ENCODE measurements at places on chromosomes 1 and 21. TPM values are rescaled to one million over a fixed set of nuclear protein-coding genes. Genes with fewer than 3 reads are reported as not detected.

- DNase-seq, result no peak
These were observed 113.5 kb downstream of the NTNG1 start for GRCh38 chr1:107254306-107254705.

Gene ZMYND12
- 0.56 TPM for total RNA-seq

- DNase-seq, result no peak
These were observed 1.2 kb upstream of the RWDD3 start for GRCh38 chr1:95232646-95233318.

Gene TRIM17
- not detected for total RNA-seq

- DNase-seq, result no peak
These were observed 831.1 kb downstream of the LRRIQ3 start for GRCh38 chr1:73366734-73367413.

Gene PLEKHA6
- 0.61 TPM for total RNA-seq

- DNase-seq, result no peak
These were observed 122.6 kb upstream of the PPP2R5A start for GRCh38 chr1:212162635-212163034.

Gene OR2T11
- total RNA-seq, result 1.7 TPM

GRCh38 chr1:36752431-36752830 is 269.7 kb upstream of the CSF3R start:
- DNase-seq, result no peak

DNA sequence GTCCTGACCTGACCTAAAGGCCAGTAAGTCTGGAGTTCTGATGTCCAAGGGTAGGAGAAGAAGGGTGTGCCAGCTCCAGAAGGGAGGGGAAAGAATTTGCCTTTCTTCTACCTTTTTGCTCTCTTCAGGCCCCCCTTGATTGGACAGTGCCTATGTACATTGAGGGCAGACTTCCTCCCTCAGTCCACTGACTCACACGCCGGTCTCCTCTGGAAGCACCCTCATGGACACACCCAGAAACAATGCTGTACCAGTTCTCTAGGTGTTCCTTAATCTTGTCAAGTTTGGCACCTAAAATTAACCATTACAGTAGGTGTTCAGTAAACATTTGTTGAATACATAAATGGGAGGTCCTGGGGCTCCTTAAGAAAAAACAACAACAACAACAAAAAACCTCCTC is 51.0 kb upstream of the POU2F1 start:
- no peak for DNase-seq

Gene MAP3K21
- 1.5 TPM for total RNA-seq

DNA sequence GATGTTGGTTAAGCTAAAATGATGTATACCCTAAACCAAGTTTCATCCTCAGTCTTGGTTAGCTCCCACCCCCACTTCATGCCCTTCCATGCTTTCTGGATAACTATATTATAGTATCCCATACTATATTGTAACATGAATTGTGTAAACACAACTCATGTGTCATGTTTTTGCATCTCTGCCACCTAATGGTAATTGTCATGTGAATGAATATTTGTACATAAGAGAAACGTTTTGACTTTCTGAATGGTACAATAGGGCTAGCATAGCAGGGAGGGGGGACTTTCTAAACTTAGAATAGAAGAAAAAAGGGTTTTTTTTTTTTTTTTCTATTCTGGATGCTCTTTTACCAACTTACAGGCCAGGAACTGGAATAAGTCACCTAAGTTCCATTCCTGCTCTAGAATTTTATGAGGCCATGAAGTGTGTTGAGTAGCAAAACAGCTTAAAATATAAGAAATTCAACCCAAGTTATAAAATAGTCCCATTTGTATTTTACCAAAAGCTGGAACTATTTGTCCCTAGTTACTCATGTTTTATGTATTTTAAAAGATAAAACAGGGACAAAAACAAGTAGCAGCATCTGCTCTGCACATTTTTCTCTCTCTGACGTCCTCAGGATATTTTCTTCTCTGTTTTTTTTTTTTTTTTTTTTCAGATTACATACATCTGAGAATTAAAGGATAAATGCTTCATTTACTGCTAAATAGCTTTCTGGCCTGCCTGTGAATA is 77.4 kb downstream of the HLX start:
- DNase-seq, result no peak

Gene CNIH4
- 21.0 TPM for total RNA-seq

GRCh38 chr1:158833264-158833663 is 2.1 kb downstream of the MNDA start:
- DNase-seq, result no peak
